ENCODE measurements at places on chromosomes 11 and 22.

DNA sequence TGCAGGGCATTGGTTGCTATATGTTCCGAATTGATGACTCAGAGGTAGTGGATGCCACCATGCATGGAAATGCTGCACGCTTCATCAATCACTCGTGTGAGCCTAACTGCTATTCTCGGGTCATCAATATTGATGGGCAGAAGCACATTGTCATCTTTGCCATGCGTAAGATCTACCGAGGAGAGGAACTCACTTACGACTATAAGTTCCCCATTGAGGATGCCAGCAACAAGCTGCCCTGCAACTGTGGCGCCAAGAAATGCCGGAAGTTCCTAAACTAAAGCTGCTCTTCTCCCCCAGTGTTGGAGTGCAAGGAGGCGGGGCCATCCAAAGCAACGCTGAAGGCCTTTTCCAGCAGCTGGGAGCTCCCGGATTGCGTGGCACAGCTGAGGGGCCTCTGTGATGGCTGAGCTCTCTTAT, 5.4 kb upstream of the TTC36 start:
- no peak for DNase-seq

GRCh38 chr22:28142361-28142961, 223.4 kb upstream of the PITPNB start:
- DNase-seq, result no peak

GRCh38 chr11:18364495-18365073, 29.8 kb upstream of the LDHA start:
- no peak for DNase-seq

GRCh38 chr11:129035244-129035643, 92.6 kb upstream of the TP53AIP1 start:
- DNase-seq, result no peak

DNA sequence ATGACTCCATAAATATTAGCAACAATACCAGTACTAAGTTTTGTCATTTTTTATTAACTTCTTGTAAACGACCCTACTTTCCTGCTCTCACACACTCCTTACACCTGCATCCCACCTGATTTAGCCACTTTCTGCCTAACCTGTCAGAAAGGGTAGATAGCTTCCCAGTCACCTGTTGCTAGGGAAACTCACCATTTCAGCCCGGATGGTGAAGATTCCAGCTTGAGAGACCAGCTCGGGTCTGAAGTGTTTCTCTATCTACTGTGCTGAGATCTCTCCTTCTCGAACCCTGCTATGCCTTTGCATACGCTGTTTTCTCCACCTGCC, at the start of gene PARVG:
Gene PARVG, plus strand, starts transcription at position 220 of the 327 bp plus-strand sequence. CDS start 2,405 bp downstream, outside the sequence.
- DNase-seq, result no peak

- peak; percentile 33 for DNase-seq
Observed at GRCh38 chr11:723120-723883, 17.3 kb downstream of the EPS8L2 start.

GRCh38 chr11:49432242-49432848, 223.9 kb upstream of the FOLH1 start:
- DNase-seq, result no peak

- DNase-seq, result no peak
Observed at GRCh38 chr11:63564784-63565350, 1.7 kb upstream of the PLAAT2 start.

- no peak for DNase-seq
Observed at GRCh38 chr11:47154616-47155570, 21.8 kb downstream of the ARFGAP2 start.

DNA sequence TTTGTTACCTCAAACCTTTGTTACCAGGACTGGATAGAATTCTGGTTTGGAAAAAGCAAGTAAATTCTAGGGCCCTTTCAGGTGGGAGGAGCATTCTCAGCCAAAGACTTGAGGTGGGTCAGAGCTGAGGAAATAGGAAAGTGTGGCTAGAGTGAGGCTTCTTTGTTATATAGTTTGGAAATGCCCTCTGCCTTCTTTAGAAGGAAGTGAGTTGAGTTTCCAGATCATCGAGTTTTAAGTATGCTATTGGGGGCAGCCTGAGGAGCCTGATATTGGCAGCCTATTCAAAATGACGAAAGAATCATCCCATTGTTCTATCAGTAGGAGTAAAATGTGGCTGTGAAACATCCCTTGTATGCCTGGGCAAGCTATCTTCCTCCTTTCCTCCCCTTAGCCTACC, 134.1 kb downstream of the ARHGAP42 start:
- DNase-seq, result no peak

GRCh38 chr22:37393746-37394145, 33.5 kb downstream of the ELFN2 start:
- DNase-seq, result peak; percentile 34

DNA sequence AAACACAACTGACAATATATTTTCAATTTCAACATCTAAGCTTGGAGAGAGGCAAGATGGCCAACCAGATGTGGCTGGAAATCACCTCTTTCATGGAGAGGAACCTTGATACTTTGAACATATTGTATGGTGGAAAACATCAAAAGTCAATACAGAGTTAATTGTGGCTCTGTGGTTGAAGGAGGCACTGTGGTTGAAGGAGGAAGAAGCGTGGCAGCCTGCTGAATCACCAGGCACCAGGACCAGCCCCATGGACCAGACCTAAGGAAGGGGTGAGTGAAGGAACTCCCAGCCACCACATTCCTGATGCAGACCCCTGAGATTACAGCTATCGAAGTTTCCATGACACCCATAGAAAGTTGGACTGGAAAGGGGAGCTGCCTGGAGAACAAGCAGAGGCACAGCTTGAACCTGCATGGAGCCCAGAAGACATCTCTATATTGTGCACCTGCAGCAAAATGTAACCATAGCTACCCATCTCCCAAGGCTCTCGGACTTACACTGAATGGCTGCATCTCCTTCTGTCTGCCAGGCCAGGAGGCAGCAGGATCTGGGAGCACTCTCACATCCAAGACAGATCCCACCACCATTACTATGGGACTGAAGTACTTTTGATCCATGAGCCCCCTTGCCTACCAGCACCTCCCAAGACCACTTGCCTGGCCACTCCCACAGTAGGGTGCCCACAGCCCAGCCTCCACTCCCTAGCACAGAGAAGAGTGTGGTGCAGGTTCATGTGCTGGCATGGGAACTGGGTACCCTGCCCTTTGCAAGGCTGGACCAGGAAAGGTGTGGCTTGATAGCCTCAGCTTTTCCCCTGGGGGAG, 79.8 kb upstream of the SC5D start:
- DNase-seq, result no peak

GRCh38 chr11:103566116-103566515, 456.9 kb downstream of the DYNC2H1 start:
- DNase-seq, result no peak

- no peak for DNase-seq
Observed at GRCh38 chr22:39494471-39495120, 7.5 kb upstream of the MIEF1 start.

DNA sequence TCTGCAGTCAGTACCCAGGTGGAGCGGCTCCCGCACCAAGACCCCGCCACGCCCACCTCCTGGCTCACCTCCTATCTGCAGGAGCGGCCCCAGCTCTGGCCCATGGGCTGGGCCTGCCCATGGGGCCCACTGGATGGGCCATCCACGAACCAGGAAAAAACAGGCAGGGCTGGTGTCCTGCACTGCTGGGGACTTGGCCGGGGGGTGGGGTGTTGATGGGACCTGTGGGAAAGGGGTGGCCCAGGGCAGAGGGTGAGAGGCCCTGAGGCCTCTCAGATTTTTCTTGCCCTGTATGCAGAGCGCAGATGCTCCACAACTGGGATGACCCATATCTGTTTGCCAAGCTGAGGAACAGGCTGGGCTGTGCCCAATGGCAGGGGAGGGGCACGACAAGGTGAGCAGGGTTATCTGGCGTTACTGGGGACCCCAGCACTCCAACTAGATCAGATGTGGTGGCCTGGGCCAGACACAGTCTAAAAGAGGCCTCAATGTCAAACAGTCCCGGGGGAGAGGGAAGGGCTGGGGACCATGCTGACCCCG, 2.7 kb upstream of the PIM3 start:
- no peak for DNase-seq

DNA sequence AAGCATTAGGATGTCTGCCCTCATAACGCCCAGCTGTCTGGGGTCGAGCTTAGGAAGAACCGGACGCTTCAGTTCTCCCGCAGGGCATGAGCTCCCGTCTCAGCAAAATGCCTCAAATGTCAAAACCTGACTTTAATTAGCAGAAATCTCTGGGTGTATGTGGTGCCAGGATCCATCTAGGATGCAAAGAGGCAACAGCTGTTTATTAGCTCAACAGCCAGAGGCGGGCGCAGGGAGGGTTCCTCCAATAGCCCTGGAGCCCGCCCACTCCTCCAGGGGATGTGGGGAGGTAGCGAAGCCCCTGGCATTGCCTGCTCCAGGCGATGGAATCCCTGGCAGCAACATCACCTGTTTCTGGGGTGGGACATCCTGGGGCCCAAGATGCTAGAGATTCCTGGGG, 39.4 kb upstream of the RTL6 start:
- peak; percentile 91 for DNase-seq

GRCh38 chr11:111283945-111284481, 14.3 kb upstream of the POU2AF3 start:
- DNase-seq, result no peak

Measured in NCI-H1694 (cell line).